ENCODE measurements at places on chromosomes 3 and 15.

GRCh38 chr3:30707825-30708224 is 101.4 kb downstream of the TGFBR2 start:
- DNase-seq = no peak

GRCh38 chr3:71446734-71447133 is 136.8 kb downstream of the FOXP1 start:
- no peak for DNase-seq

DNA sequence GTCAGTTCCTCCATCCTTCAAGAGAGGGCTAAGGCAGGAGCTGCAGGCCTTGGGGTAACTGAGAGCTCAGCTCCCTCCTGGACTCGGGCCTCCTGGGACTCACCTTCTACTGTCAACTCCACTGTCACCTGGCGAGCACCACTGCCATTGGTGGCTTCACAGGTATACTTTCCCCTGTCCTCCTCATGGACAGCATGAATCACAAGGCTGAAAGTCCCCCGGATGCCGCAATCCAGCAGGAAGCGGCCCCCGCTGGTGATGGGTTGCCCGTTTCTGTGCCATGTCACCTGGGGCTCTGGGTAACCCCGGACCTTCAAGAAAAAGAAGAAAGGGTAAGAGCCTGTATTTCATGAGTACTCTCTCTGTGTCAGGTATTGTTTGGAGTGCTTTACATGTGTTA is 131.9 kb downstream of the MYLK start:
- no peak for DNase-seq

DNA sequence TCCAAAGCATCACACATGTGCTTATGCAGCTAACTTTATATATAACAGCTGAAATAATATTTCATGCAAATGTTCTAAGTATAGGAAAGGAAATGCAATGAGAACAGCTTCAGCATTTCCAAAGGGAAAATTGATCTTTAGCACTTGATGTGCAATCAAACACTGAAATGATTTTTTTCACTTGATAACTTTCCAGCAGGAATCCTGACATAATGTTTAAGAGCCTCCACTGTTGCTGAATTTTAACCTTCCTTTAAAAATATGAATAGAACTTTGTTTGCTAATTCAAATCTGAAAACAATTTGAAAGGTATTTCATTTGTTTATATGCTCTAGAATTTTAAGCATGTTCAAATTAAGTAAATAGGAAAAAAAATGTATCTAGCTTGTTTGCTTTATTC is 96.9 kb upstream of the STRIT1 start:
- no peak for DNase-seq

DNA sequence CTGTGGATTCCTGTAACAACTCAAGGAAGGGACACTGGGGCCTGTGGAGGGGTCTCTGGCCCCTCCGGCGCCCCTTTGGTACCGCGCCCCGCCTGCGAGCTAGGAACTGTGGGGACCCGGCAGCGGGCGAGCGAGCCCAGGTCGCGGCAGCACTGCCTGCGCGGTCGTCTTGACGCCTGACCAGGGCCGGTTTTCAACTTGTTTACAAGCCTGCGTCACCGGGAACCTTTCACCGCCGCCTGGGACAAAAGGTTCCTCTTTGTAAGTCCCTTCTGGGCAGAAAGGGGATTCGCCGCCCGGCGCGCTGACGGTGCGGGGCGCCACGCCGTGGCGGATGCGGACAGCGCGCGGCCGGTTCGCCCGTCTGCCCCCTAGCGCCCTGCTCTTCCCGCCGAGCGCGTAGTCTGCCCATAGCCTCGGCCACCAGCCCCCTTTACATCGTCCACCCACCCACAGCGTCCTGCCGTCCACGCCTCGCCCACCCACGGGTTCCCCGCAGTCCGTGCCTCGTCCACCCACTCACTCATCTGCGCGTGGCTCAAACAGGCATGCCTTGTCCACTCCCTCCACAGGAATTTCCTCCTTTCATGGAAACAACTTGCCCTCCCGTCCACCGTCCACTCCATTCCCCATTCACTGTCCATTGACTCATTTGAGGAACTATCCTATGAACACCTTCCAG is 5.5 kb upstream of the CFAP100 start:
- DNase-seq = peak; percentile 90

- no peak for DNase-seq
These were observed 26.4 kb downstream of the CD96 start for GRCh38 chr3:111568355-111568754.

DNA sequence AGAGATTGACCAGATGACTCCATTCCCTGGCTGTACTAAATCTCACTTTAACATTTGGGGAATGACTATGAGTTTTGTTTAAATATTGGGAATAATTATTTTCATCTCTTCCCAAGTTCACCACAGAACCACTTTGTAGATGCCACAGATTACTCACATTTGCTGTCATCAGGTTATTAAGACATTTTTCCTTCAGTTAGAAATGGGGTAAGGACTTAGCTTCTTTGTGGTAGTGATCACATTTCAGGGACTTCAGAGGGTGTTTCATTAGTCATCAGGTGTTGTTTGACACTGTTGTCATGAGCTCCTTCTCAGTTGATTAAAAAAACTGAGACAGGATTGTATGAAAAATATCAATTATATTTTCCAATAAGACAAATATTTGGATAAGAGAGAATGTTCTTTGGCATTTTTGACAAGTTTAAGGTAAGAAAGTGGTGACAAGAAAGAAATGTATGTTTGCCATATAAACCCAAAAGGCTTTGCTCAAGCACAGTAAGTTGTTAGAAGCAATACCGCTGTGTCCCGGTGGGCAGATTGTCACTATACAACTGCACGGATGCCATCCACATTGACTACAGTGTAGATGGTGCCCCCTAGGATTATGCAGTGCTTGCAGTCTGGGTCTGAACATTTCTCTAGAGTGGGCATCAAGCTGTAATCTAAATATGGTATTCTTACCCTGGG is 22.3 kb downstream of the FBXL2 start:
- peak; percentile 79 for DNase-seq

GRCh38 chr15:62360332-62361097 is 195.4 kb upstream of the C2CD4B start:
- no peak for DNase-seq

- DNase-seq = no peak
These were observed 4.4 kb downstream of the CMTM6 start for GRCh38 chr3:32498252-32498651.

DNA sequence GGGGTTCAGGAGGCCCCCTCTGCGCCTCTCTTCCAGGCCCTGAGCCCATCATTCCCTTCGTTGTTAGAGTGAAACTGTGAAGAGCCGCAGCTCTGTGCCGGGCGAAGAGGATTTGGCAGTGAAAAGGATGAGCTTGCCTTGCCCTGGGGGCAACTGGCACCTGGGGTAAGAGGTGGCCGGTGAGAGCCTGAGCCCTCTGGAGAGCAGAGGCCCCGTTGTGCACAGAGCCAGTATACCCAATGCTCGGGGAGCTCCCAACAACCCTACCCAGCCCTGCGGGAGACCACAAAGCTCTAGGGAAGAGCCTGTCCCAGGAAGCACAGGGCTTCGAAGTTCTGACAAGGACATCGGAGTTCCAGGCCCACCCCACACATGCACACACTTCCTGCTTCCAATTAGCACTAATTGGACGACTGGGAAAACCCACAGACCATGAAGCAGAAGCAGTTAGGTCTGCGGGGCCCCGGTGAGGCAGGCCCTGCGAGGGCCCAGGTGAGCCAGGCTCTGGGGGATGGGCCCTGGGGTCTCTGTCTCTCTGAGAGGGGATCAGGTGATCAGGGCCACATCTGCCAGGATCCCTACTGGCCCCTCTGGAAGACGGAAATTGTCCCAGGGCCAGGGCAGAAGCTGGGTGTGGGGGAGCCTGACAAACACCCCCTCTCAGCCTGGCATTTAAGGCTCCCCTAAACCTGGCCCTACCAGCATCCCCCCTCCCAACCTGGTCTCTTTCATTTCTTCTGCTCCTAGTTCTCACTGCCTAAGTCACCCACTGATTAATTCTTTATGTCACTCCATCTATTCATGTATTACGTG is 27.9 kb upstream of the SFMBT1 start:
- no peak for DNase-seq

DNA sequence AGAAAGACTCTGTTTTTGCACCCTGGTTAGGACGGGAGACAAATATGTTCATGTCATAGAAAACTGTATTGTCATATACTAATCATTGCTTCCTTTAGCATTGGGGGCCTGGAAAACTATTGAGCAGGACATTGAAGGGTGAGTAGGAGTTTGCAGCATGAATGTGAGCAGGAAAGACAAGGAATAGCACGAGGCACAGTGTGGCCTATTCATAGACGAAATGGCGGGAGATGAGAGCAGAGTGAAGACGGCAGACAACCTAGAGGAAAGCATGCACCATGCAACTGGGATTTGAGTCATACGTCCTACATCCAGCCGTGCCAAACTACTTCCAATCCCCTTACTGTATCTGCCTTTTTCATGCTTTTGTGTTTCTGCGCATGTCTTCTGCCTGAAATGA is 508.1 kb downstream of the NTRK3 start:
- DNase-seq = no peak

DNA sequence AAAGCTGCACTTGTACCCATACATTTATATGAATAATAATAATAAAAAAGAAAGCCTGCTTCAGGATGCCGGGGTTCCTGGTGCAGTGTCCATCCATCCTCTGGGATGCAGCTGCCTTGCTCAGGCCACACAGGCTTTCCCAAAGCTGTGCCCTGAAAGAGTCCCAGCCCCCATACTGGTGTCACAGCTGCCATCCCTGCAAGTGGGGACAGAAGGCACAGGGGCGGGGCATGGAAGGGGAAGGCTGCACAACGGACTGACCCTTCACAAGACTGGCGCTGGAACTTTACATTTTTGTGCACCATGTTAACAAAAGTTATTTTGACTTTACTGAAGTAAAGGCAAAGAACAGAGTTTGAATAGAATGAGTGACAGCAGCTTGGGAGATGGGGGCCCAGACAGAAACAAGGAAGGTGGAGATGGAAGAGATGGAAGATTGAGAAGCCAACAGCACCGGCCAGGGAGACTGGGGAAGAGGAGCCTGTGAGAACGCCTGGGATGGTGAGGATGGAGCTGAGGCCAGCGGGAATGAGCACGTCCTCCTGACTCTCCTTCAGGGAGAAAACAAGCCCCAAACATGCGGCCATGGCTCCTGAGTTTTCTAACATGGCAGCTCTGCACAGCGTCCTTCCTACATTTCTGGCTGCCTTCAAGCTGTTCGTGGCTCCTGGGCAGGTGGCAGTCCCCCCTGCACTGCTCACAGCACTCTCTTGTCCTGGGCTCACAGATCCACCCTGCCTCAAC is 73.1 kb downstream of the ABTB1 start:
- no peak for DNase-seq

DNA sequence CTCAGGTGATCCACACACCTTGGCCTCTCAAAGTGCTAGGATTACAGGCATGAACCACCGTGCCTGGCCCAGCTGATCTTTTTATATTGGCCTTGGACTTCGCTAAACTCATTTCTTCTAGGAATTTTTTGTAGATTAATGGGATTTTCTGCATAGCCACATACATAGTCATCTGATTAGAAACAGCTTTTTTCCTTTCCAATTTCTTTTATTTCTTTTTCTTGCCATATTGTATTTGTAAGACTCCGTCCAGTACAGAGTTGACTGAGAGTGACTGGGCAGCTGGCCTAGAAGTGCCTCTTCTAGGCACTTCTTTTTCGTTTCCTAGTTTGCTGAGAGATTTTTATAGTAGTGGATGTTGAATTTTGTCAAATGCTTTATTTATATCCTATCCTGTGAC is 37.4 kb downstream of the ARIH1 start:
- DNase-seq = peak; percentile 72

DNA sequence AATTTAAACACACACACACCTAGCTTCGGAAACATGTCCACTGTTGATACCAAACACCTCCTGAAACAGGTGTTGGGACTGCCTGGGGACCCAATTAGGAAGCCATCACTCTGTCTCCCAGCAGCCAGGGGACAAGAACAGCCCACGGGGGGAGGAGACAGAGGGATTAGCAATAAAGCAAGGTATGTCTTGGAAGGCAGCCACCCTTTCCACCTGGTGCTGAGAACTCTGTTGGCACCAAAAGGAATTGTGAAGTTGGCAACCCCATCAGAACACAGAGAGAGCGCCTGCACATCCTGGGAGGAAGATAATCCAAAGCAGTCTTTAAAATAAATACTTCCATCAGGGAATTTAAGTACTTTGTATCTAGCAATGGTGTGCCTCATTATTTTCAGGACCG is 111.0 kb downstream of the ADAMTS17 start:
- DNase-seq = no peak

GRCh38 chr3:141275032-141275422 is 43.4 kb downstream of the PXYLP1 start:
- DNase-seq = peak; percentile 79

- DNase-seq = no peak
These were observed 167.6 kb downstream of the EPHA3 start for GRCh38 chr3:89275001-89275400.

DNA sequence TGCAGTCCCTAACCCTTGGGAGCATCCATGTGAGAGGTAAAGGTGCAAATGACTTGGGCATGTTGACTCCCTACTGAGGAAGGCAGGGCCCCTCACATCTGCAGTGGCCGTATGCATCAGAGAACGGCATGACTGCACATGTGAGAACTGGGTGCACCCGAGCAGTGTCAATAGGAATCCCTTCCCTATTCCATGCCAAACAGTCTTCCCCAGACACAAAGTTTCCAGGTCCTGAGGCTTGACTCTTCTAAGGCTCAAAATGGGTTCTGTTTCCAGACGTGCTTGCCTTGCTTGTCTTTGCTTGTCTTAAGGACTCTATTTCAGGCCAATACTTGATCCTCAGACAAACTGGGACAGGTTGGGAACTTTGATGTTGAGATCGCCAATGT is 20.5 kb upstream of the ANPEP start:
- DNase-seq = no peak

All from GM23248 (cell line).